ENCODE measurements at places on chromosomes 2 and 18.

DNA sequence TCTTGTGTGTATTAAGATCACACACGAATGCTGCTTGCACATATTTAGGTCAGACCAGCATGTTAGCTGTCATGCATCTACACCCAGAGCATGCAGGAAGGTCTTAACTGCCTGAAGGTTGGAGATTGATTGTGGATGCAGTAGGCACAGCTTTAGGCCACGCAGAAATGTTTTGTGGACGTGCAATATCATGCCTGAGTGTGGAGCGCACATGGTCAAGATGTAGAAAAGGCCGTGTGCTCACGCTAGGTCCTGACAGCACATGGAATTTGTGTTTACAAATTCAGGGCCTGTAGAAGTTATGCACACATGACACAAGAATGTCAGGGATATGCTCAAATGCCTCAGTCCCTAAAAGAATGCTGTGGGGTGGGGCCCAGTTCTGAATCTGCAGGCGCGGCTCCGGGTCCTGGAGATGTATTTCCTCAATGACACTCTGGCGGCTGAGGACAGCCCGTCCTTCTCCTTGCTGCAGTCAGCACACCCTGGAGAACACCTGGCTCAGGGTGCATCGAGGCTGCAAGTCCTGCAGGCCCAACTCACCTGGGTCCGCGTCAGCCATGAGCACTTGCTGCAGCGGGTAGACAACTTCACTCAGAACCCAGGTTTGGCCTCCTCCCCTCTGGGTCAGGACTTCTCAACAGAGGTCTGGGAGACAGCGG, 27.9 kb downstream of the MARCO start:
- no peak for DNase-seq

DNA sequence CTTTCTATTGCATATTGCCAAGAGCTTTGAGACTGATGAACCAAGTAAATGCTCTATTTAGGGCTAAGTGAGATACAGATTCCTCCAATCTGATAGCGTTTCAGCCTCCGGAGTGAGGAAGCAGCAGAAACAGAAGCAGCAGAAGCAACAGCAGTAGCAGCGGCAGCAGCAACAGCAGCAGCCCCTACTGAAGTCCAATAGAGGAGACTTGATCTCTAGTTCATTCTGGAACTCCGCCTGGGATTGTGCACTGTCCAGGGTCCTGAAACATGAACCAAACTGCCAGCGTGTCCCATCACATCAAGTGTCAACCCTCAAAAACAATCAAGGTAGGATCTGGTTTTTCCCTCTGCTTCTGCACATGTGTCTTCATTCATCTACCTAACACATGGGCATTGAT, at the start of gene DPP10:
DPP10 (plus strand) TSS at position 132 of the 400 bp plus-strand sequence.
- no peak for DNase-seq

DNA sequence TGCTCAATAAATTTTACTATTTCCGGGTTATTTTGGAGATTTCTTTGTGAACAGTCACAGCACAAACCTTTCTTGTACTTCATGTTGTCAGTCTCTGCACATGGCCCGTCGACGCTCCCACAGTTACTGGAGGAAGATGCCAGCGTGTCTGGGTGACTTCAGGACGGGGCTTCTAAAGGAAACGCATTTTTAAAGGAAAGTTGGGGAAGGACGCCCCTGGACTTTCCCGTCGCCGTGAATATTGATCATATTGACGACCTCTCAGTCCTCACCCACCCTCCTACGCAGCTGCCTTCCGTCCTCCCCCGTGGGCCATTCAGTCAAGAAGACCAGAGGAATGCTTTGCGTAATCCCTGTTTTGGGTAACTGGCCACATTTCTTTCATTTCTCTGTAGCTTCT, 71.1 kb upstream of the SNTG2 start:
- DNase-seq: no peak

DNA sequence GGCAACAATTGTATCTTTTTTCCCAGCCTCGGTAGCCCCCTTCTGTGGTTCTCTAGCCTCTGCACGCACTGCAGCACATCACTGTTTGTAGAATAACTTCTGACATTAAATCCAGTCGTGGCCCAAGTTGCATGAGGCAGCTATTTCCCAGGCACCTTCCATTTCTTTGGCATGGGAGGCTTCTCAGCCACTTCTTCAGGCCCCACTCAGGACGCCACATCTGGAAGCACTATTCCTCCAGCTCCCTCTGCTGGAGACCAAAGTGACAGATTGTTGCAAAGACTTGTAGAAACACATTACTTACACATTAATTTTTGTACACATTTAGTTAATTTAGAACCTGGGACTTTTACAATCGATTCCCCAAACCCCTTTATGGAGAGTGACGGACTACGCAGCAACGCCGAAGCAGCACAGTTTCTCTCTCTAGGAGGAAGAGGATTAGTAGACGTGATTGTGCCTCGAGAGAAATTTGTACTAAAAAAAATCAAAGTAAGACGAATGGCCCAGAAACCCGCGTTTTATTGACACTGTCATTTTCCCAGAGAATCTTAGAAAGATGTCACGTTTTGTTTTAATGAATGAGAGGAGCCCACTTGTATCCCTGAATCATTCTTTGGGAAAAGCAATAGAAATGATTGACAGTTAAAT, 57.8 kb upstream of the RGPD5 start:
- DNase-seq: no peak
